ENCODE measurements at places on chromosomes 4 and X.

GRCh38 chr4:188031751-188032150, 36.2 kb downstream of the ZFP42 start:
- DNase-seq = no peak

DNA sequence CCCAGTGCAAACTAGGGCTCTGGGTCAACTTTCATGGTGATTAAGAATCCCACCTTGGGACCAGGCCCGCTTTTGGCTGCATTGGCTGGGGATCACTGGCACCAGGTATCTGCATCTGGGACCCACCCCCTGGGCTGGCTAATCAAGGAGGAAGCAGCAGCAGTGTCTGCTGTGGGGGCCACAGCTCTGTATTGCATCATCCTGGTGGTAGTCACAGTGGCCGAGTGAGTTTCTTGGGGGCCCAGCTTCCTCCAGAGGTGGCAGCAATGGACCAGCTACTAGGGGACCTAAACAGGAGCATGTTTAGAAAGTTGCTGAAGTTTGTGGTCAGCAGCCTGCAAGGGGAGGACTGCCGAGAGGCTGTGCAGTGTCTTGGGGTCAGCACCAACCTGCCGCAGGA, 15.7 kb downstream of the LNX1 start:
- no peak for DNase-seq

- DNase-seq = no peak
Measured at GRCh38 chr4:152079543-152080293, 318.9 kb upstream of the GATB start.

DNA sequence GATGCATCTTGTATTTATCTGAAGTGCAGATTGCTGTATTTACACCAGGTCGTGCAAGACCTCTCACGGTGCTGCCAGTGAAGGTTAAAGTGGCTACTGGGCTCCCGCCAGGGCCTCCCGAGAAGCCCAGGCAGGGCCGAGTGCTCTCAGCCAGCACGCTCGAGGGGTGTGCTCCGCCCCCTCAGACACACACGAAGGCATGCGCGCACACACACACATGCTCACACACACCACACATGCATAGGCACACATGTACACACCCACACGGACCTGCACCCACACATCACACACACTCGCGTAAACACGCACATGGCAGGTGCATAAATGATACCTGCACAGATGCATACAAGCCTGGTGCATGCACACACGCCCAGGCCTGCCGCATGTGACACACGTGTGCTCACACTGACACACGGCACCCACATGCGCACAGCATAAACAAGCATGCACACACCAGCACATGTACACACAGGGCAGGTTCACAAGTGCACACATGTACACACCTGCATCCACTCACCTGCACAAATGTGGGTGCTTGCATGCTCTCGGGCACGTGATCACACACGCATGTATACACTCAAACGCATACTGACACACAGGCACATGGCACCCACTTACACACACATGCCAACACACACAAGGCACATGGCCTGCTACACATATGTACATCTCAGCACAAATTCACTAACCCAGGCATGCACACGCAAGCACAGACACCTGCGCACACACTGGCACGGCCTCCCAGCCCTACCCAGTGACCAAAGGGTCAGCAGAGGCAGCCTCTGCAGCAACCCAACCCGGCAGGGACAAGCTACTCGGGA, 71.6 kb downstream of the FAM53A start:
- DNase-seq = no peak

DNA sequence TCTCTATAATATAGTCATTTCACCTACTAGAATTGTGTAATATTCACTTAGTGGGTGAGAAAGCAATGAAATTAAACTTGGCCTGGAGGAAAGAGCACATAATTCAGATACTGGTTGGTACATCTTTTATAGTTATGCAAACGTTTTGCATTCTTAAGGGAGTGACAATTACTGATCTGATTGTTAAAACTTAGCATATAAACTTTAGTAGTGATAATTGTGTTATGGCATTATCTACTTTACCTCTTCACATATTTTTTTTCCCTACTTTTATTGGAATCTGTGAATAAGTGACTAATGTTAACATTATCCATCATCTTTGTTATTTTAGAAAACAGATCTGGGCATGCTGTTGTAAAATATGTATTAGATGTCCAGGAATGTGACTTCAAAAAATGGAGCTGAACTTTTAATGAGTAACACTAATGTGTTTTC, 217.4 kb upstream of the GIMD1 start:
- no peak for DNase-seq

DNA sequence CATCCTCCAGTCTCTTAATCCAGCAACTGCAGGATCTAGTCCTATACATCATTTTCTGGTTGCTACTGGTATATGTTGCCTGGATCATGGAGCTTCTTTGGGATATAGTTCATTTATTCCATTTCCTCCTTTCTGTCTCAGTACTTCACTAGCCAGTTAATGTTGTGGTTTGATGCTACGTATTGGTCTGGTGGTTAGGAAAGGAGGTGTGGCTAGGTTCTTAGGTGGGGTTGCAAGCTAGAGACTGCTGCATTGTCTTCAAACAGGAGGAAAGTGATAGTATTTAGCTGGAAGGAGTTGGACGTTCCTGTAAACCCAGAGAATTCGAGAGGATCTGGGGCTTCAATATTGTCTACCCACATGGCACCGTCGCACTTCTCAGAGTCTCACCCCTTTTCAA, 129.5 kb downstream of the SNCA start:
- DNase-seq = no peak

DNA sequence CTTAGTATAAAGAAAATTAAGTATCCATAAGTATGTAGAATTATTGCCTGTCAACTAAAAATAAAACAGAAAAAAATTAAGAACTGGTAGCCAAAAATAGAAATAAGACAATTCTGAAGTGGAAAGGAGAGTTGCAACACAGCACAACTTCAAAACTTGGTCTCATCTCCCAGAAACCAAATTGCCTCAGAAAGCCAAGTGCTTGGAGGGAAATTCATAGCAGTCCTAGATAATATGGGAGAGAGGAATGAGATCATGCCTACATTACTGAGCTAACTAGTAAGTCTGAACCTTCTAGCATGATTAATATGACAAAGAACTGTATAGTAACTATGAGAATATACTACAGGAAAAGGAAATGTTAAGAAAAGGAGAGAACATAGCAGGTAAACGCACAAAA, 256.5 kb downstream of the LDB2 start:
- DNase-seq = no peak

- DNase-seq = no peak
Measured at GRCh38 chr4:120916937-120917336, 5.6 kb downstream of the PRDM5 start.

Data from frontal cortex (tissue), 4 donors.